ENCODE measurements at places on chromosomes 12 and 14.

- DNase-seq, result no peak
Measured at GRCh38 chr14:59510001-59510400, 25.7 kb downstream of the JKAMP start.

DNA sequence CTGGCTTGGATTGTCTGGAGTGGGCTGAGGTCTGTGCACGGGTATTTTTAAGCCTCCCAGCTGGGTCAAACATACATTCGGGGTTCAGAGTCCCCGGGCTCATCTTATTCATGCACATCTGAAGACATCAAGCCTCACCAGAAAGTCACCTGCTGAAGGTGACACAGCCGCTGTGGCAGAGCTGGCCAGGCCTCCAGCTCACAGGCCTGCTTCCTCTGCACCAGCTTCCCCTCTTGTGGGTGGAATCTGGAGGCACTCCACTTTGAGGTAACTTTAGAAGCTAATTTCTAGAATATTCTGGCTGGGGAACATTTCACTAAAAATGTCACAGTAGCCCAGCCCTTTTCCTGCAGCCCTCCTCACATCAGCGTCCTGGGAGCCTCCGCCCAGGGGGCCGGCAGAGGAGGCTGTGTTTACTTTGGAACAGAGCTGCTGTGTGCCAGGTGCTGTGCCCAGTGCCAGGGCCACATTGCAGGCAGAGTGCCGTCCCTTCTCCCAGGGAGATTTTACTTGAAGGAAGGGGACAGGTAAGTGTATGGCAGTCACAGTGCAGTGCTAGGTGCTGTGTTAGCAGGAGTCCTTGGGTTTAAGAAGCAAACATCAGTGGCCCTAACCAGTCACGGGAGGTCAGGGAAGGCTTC, 62.2 kb downstream of the TSPAN11 start:
- DNase-seq, result no peak

DNA sequence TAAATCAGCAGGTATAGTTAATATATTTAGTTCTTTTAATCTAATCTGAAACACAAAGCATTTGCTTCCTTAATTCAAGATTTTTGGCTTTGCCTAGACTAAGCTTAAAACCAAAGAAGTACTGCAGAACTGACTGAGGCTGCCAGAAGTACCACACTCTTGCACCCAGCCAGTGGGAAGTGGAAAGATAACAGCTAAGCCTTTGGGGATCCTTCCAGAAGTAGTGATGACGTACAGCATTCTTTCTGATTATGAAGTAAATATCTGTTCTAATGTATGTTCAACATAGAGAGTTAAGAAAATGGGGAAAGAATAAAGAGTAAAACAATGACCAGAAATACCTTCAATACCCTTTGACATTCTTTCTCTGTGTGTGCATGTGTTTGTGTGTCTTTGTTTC, 19.3 kb downstream of the NTF3 start:
- DNase-seq, result no peak

- no peak for DNase-seq
Measured at GRCh38 chr12:49578471-49579112, 10.7 kb upstream of the MCRS1 start.

- DNase-seq, result no peak
Measured at GRCh38 chr14:74977164-74977900, 21.9 kb upstream of the PGF start.

GRCh38 chr12:52579468-52580465, 6.1 kb upstream of the KRT74 start:
- DNase-seq, result no peak

GRCh38 chr12:53586745-53587144, 39.4 kb downstream of the ATF7 start:
- DNase-seq, result no peak

- DNase-seq, result no peak
Measured at GRCh38 chr14:83309211-83309610, 1775.6 kb upstream of the SEL1L start.

DNA sequence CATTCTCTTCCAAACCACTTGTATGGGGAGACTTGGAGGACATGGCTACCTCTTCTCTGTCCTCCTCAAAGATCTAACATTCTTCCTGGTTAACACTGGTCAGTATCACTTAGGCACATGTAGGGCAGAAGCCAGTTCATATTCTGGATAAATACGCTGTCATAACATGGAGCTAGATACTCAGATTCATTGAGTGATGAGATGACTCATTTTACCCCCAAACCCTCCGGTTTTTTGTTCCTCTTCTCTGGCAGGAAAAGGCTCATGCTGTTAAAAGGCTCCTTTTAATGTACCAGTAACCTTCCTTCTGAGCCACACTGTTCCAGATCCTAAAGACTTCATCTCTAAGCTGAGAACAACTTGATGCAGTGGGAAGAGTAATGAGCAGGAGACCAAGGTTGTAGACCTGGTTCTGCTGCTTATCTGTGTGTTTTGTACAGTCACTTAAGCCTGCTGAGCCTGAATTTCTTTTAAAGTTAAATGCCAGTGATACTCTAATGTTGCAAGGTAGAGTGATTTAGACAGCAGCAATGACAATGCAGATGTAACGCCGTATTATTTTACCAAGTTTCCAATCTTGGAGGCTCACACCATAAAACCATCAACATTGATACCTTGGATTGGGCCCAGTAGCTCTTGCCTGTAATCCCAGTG, 57.3 kb upstream of the ELK3 start:
- no peak for DNase-seq

DNA sequence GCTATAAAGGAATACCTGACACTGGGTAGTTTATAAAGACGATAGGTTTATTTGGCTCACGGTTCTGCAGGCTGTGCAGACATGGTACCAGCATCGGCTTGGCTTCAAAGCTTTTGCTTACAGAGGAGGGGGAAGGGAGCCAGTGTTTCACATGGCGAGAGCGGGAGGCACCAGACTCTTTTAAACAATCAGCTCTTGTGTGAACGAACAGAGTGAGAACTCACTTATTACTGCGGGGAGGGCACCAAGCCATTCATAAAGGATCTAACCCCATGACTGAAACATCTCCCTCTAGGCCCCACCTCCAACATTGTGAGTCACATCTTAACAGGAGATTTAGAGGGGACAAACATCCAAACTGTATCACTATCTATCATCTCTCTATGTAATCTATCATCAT, 227.4 kb downstream of the TMEM132D start:
- no peak for DNase-seq

- DNase-seq, result no peak
Measured at GRCh38 chr12:30719060-30719459, 23.4 kb upstream of the IPO8 start.

GRCh38 chr12:42798811-42799438, 209.4 kb upstream of the PRICKLE1 start:
- DNase-seq, result no peak

DNA sequence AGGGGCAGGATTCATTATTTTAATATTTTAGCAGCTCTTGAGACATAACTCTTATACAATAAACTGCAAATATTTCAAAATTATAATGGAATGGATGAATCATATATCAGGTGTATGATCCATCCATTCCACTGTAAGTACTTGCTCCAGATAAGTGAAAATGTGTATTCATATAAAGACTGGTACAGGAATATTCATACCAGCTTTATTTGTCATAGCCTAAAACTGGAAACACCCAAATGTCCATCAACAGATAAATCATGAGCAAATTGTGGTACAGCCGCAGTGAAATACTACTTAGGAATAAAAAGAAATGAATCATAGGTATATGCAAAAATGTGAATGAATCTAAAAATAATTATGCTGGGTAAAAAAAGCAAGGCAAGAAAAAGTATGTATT, 263.6 kb upstream of the SYT10 start:
- no peak for DNase-seq

All from activated CD4-positive, alpha-beta T cell treated with anti-CD3 and anti-CD28 coated beads, Interleukin-2, amount 50 U/mL, for 4 hours (primary cell).